CD4-positive, alpha-beta T cell (primary cell): ENCODE measurements at places on chromosomes 4 and X.

DNA sequence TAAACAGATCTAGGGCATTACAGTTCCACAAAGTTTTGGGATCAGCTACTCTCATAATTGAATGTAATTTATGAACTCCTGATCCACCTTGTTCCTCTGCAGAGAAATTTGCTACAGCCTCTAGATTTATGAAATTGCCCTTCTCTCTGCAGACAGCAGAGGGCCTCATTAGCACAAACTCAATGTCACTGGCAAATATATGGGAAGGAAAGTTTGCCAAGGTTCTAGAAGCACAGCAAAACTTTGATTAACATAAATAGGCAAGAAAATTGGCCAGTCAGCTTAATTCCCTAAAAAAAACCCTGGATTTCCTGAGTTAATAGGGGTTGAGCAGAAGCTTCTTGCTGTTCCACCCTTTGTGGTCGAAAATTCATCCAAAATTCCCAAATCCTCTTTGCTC is 31.5 kb downstream of the PRPS1 start:
- no peak for DNase-seq

GRCh38 chr4:89556601-89557305 is 249.2 kb upstream of the GPRIN3 start:
- DNase-seq: no peak

DNA sequence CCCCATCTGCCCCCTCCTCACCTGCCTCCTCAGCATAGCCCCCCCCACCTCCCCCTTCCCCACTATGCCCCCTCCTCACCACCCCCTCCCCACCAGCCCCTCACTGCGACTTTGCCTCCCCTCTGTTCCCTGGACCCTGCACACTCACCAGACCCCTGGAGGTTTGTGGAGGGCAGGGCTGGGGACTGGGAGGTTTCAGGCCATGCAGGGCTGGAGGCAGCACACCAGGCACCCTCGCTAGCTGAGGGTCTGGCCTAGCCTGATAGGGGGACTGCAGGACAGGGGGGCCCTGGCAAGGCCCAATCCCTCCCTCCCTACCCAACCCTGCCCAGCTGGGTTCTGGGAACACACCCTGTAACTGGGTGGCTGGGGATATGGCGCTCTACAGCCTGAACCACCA is 28.0 kb downstream of the TACC3 start:
- no peak for DNase-seq

- no peak for DNase-seq
These were observed 1.2 kb downstream of the UCHL1 start for GRCh38 chr4:41257906-41258305.

DNA sequence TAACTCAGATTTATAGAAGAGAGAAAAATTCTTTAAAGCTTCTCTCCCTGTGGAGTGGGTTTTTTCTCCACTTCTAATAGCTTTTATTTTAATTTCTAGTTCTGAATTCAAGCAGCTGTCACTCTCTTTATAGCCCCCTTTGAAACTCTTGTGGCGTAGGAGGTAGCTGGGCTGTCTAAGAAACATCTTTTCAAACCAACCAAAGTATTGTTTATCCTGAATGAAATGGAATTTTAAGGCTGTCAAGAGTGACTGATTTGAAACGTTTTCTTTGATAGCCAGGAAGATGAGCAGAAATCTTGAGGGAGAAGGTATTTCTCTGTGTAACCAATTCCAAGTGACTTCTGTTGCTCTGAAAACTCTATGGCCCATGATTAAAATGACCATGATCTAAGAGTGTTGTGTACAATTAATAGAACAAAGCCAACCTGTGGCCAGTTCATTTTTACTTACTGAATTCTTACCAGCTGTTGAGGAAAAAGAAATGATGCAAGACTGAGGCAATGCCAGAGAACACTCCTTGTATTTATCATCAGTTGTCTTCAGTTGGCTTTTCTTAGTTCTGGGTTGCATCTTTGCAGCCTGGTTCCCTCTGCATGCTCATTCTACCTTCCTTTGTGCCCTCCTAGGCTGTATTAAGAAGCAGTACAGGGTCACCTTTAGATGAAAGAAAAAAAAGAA is 298.4 kb downstream of the ARHGAP10 start:
- no peak for DNase-seq

- no peak for DNase-seq
These were observed 41.8 kb downstream of the RBBP7 start for GRCh38 chrX:16828124-16828908.

GRCh38 chr4:116397714-116398113 is 687.7 kb downstream of the TRAM1L1 start:
- DNase-seq: no peak

GRCh38 chr4:165502916-165503907 is 124.4 kb downstream of the CPE start:
- DNase-seq: no peak

GRCh38 chr4:72900952-72901351 is 168.6 kb downstream of the COX18 start:
- DNase-seq: no peak

DNA sequence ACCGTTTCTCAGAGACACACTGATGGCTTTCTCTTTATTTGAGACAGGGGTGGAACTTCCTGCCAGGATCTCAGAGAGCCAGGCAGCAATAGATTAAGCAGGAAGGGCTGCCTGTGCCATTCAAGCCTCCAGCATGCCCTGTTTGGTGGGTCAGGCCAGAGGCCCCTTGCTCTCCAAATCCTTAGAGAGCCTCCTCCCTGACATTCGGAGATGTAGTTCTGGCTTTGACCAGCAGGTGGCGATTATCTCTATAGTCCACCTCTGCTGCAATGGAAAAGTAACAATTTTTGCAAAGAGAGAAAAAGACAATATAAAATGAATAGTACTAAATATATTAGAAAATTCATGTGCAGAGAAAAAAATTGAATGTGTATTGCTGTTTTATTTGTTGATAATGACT is 93.9 kb downstream of the NXF2B start:
- DNase-seq: peak; percentile 41

- DNase-seq: no peak
These were observed 1.5 kb upstream of the PRAF2 start for GRCh38 chrX:49075347-49075746.

GRCh38 chr4:2671267-2671895 is 84.8 kb downstream of the TNIP2 start:
- no peak for DNase-seq

DNA sequence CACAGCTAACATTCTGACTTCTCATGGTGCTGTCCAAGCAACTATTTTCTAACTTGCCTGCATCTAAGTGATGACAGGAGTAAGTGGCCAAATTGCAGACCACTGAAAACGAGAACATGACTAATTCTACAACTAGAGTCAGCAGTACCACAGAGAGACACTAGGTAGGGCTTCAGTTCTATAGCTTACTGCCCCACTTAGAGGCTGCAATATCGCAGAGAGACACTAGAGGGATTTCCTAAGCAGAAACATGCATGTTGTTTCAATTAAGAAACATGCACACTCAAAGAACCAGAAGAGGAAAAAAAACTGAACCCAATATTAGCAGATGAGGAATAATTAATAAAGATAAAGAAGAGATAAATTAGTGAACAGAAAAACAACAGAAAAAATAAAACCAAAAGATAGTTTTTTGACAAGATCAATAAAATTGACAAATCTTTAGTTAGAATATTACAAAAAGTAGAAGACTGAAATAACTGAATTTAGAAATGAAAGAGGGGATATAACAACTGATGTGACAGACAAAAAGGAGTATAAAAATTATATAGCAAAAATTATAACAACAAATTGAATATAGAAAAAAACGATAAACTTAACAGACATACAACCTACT is 100.8 kb downstream of the SPIN4 start:
- DNase-seq: peak; percentile 13

DNA sequence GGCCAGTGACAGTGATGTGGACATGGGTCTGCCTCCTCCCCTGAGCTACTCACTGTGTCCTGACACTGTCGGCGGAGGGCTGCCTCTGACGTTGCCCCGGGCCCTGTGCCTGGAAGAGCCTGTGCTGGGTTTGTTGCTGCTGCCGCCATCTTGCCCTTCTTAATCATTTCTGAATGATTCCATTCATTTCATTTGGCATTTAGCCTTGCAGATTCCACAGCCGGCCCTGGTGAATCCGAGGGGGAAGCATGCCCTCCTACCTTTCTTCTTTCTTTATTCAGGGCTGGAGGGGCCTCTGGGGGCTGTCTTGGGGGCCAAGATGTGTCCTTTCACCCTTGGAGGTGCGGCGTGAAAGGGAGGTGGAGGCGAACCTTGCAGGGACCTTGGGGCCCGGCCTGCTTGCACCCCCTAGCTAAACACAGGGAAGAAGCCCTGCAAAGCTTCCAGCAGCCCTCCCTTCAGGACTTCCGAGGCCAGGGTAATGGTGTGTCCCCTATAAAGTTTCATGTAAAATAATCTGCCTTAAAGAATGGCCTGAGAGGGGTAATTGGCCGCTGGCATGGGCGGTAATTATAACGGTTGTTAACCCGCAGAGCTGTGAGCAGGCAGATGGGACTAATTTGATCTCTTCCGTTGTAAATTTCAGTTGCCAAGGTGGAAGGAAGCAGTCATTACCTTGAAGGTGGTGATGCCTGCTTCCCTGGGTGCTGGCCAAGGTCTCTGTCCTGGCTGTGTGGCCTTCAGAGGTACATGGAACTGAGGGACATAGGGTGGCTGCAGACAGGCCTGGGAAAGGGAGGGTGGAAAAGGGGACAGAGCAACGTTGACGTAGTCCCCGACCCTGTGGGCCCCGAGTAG is 92.3 kb downstream of the PSAPL1 start:
- DNase-seq: no peak

- no peak for DNase-seq
These were observed 5.2 kb upstream of the PGRMC1 start for GRCh38 chrX:119230850-119231249.

GRCh38 chrX:29024871-29025270 is 437.6 kb downstream of the IL1RAPL1 start:
- DNase-seq: no peak

- DNase-seq: no peak
These were observed 108.6 kb downstream of the CENPC start for GRCh38 chr4:67436742-67437141.

GRCh38 chr4:123480706-123481418 is 84.3 kb downstream of the SPRY1 start:
- no peak for DNase-seq

- no peak for DNase-seq
These were observed 141.5 kb upstream of the FRMPD4 start for GRCh38 chrX:11996810-11997209.

DNA sequence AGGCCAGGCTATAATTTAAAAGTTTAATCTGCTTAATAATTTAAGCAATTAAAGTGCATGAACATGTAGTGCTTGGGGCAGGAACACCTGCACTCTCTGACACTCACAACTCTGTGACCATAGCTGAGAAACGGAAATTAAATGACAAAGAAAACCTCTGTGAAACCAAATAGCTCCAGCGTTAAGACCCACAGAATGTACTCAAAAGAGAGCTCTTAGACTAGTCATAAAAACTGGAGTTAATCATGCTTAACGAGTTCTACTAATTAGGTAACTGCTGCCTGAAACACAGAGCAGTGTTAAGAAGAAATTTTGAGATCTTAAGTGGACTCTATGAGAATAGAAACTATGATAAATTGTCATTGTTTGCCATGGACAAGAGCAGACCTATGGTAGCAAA is 174.4 kb upstream of the SPIN4 start:
- no peak for DNase-seq

DNA sequence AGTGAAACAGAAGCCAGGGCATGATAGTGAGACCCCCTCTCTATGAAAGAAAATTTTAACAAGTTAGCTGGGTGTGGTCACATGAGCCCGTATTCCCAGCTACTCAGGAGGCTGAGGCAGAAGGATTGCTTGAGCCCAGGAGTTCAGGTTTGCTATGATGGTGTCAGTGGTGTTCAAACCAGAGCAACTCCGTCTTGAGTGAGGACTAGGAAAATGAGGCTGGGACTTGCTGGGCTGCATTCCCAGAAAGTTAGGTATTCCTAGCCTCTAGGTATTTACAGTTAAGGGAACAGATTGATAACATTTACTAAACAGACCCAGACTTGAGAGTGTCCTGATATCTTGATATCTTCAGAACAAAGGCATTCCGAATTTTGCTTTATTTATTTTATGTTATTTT is 37.0 kb upstream of the NOCT start:
- no peak for DNase-seq

DNA sequence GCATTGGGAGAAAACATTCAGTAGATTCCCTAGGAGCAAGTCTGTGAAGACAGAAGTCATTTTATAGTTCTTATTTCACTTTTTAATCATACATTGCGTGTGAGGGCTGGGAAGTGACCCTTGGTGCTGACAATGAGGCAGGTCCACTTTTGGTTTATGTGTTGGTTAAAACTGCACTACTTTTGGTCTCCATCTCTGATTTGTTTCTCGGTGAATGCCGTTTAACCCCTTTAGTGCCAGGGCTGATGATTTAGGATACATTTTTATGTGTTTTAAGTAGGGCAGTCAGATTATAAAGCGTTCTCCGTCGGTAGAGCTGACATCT is 110.4 kb downstream of the AFF1 start:
- no peak for DNase-seq

DNA sequence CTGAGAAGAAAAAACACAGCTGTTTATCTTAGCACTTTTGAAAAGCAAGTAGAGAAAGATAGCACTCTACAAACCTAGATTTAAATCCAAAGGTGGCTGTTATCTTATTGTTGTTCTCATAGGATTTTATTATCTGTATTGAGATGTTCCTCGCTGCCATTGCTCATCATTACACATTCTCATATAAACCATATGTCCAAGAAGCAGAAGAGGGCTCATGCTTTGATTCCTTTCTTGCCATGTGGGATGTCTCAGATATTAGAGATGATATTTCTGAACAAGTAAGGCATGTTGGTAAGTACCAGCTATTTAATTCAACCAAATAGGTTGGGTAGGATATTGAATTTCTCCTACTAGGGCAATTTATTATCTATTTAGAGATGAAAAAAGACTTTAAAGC is 16.4 kb downstream of the TMEM184C start:
- DNase-seq: no peak

DNA sequence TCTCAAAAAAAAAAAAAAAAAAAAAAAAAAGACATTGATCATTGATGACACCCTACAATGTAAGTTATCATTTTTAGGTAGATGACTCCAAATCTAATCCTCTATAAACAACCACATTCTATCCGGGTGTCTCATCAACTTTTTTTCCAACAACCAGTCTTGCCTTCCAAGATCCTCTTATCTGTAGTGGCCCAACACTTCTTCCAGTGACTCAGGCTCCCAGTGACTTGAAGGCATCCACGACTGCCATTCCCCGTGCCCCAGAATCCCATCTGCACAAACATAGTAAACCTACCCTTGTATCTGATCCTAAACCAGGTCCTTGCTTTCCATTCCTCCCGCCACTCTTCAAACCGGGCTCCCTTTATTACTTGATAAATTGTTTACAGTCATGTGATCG is 15.6 kb upstream of the TSPAN5 start:
- DNase-seq: no peak

GRCh38 chr4:60648774-60649173 is 551.4 kb upstream of the ADGRL3 start:
- DNase-seq: no peak

DNA sequence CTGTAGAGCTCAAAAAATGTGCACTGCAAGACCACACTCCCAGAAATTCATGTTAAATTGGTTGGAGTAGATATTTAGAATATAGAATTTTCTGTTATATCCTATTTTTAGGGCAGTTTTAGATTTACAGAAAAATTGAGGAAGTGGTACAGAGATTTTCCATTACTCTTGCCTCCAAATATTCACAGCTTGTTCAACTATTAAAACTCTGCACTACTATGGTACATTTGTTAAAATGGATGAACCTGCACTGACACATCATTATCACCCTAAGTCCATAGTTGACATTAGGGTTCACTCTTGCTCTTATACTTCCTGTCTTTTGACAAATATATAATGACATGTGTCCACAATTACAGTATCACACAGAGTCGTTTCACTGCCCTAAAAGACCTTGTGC is 1724.5 kb downstream of the C4orf33 start:
- no peak for DNase-seq
